ENCODE measurements at places on chromosomes 7 and 10.

DNA sequence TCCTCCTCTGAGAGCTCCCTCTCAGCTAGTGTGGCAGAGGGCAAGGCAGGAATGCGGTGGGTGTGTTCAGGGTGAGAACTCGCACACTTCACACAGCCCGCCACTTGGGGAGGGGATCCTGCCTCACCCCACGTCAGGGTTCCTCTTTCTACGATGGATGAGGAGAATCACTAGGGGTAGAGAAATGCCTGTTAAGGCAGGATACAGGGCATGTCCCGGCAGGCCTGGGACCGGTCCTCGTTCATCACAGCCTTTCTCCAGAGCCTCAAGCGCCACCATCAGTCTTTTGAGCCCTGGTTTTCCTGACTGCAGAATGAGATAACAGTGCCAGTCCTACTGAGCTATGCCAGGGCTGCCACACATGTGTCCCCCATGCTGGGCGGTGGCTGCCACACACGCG, 546.7 kb upstream of the ADARB2 start:
- DNase-seq, result no peak

- DNase-seq, result no peak
These were observed 42.5 kb downstream of the JAKMIP3 start for GRCh38 chr10:132107949-132108877.

DNA sequence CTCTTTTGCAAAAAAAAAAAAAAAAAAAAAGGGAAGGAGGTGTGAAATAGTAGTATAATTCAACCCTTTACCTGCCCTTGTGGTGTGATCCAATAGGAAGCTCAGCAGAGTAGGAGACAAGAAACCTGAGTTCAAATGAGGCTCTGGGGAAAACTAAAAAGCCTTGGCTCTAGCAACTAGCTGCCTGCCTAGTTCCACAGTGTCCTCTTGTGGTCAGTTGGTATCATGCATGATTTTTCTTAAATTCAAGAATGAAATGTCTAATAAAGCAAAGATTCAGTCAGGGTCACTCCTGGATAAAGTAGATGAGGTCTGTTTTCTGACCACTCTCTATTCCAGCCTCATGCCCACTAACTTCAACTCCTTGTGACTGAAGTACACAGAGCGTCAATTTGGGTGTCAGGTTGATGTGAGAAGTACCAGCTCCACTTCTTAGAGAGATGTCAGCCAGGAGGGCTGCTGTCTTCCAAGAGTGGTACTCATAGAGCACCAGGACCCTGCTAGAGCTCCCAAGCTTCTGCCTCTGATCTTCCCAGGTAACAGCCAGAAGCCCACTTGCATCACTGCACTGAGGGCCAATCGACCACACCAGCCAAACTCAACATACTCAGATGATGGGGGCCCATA, 10.5 kb downstream of the LSM5 start:
- peak; percentile 56 for DNase-seq

DNA sequence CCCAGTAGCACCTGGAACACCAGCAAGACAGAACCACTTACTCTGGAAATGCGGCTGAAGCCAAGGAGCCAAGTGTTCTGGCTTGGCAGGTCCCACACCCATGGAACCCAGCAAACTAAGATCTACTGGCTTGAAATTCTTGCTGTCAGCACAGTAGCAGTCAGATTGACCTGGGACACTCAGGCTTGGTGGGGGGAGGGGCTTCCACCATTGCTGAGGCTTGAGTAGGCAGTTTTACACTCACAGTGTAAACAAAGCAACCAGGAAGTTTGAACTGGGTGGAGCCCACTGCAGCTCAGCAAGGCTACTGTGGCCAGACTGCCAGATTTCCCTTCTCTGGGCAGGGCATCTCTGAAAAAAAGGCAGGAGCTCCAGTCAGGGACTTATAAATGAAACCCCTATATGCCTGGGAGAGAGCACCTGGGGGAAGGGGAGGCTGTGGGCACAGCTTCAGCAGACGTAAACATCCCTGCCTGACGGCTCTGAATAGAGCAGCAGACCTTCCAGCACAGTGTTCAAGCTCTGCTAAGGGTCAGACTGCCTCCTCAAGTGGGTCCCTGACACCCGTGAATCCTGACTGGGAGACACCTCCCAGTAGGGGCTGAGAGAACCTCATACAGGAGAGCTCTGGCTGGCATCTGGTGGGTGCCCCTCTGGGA, 121.2 kb downstream of the MTERF1 start:
- no peak for DNase-seq

DNA sequence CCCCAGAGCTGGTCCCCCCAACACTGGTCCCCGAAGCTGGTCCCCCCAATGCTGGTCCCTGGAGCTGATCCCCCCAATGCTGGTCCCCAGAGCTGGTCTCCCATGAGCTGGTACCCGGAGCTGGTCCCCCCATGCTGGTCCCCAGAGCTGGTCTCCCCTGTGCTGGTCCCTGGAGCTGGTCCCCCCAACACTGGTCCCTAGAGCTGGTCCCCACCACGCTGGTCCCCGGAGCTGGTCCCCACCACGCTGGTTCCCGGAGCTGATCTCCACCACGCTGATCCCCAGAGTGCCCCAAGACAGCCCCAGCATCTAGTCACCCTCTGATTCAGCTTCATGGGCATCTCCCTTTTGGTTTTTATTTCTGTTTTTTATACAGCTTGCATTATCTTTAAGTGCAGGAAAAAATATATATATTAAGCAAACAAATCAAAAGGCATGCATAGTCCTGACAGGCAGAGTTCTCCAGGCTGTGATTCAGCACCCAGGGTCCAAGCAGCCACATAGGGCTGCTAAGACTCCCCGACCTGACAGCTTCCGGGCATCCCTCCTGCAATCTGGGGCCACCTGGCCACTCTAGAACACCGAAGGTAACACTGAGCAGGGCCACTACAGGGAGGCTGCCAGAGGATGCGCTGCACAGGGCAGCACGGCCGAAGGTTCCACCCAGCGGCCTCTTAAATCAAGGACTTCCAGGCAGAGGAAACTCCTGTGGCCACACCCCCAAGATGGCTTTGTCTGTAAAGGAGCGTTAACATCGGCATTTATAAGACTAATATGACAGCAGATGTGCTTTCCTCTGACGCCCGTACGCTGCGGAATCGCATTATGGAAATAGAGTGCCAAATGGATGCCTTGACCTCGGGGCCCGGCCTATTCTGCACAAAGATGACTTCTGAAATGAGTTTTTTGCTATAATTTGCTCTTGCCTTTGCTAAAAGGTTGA, 215.0 kb downstream of the PTPRN2 start:
- DNase-seq, result no peak

DNA sequence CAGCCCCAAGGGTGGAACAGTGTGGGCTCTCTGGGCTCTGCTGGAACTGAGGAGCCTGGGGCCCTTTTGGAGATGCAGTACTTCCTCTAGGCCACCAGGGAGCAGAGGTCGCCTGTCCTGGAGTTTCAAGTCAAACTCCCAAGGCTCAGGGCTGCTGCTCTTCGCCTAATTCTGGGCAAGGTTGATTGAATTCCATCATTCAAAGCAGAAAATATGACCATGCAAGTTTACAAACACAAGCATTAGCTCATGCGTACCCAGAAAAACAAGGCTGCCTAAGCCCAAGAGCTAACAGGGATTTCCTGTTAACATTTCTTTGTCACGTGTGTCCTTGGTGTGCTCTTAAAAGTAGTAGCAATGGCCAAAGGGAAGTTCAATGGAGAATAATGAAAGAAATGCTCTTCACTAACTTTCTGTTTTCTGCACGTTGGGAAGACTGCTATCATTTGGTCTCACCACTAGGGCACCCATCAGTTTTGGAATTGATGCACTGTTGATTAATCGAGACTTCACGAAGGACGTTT, 20.1 kb downstream of the LDB3 start:
- peak; percentile 82 for DNase-seq

- DNase-seq, result no peak
These were observed 124.1 kb downstream of the TSPAN12 start for GRCh38 chr7:120733835-120734234.

GRCh38 chr10:124185084-124185483, 91.7 kb upstream of the CHST15 start:
- no peak for DNase-seq

DNA sequence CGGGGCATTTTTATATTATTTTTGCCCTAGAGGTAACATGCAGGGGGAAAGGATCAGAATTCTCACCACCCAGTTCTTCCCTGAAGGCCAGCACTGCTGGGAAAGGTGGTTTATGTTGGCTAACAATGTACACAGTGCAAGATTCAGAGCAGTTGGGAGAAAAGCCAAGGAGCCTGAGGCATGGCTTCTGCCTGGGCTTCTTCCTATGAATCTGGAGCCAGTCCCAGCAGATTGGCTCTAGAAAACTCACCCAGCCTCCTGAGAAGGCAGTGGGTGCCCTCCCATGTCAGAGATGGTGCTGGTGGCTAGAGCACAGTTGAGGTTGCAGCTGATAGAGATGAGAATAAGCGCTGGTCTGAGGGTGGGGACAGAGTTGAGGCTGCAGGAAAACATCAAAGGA, 44.7 kb upstream of the GPR26 start:
- no peak for DNase-seq

GRCh38 chr10:51896849-51897248, 197.5 kb upstream of the CSTF2T start:
- DNase-seq, result no peak

DNA sequence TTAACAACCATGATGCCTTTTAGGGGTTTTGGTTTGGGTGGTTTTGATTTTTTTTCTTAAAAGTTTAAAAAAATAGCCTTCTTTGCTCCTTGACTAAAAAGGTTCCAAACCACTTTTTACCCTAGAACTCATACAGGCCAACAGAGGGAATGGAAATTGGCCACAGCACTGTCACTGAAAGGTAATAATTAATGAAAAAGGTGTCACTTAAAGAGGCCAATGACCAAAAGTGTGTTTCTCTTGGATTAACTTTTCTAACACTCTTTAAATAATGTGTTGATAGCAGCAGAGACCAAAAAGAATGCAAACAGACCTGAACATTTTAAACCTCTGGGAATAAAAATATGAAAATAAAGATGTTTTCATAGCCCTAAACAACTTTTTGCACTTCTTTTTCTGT, 221.1 kb upstream of the TCF7L2 start:
- no peak for DNase-seq
